Stimulated activated CD4-positive, alpha-beta T cell treated with anti-CD3 and anti-CD28 coated beads, Interleukin-2, amount 100 ng/mL, for 24 hours (primary cell): ENCODE measurements at places on chromosomes 1 and 21.

DNA sequence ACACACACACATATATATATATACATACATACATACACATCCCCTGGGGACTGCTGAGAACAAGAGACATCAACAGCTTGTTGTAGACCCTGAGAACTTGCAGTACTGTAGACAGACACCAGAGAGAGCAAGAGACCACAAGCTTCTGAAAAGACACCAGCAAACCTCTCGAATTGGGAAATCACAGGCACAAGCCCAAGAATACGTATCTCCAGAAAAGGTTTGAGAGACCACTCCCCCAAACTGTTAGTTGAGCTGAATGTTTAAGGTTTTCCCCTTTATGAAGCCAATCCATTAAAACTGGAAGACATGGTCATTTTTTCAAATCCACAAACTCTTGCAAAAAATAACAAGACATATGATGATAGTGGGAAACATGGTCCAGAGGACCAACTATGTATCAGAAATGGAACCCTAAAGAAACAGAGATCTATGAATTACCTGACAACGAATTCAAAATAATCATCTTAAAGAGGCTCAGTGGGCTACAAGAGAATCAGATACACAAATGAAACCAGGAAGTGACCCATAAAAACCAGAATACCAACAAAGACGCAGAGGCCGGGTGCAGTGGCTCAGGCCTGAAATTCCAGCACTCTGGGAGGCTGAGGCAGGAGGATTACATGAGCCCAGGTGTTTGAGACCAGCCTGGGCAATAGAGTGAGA, 45.1 kb downstream of the SLC2A1 start:
- DNase-seq, result peak; percentile 66

DNA sequence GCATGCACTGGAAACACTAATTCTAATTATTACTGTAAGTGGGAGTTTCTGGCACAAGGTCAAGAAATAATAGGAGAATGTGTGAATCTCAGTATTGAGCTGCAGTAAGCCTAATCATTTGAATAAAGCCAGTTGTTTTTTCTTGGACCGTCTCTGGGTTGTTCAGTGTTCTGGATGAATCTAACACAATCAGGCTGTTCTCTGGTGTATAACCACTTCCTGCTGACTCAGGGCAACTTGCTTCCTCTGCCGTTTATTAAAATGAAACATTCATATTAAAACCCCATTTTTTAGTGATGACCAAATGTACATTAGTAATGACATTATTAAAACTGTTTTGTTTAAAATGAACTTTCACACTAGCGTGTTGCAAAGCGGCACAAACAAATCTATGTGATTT, 273.1 kb upstream of the SNX7 start:
- no peak for DNase-seq

DNA sequence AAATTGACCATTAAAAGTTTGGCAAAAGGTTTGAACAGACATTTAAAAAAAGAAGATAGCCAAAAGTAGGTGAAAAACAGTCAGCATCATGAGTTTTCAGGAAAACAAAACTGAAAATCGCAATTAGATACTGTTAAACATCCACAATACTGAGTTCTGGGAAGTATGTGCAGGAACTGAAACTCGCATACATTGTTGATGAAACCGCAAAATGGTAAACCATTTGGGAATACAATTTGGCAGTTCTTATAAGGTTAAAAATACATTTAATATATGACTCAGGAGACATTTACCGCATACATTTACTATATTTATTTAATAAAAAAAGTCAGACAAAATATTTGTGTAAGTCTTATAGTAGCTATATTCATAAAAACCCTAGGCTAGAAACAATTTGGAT, 393.2 kb downstream of the COL11A1 start:
- DNase-seq, result no peak

DNA sequence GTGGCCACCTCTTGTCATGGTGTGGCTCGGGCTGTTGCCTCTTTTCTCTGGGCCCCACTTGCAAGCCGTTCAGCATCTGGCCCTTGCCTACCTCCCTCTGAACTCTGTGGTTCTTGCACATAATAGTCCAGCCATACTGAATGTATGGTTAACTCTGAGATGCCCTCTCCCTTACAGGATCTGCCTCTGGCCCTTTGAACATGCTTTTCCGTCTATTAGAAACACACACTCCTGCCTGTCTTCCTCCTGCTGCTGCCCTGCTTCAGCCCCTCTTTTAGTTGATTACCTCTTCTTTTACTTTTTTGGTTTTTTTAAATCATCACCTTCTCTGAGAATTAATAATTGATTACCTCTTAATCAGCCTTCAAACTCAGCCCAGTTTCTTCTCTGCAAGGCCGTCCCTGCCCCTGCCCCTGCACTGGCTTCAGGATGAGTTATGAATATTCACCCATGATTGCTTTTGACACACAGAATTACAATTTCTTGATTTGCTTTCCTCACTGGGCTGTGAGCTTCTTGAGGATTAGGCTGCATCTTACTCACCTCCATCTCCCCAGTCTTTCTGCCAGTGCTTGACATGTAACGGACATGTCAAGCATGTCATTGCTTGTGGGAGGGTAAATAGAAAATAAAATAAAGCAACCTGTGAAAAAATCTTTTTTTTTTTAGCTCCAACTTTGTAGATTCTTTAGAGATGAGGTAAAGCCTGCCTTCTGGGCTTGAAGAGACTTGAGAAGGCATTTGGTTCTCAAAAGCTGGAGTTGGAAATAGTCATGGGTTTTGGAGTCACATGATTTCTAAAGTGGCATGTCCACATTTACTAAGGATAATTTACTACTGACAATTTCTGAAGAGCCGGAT, 158.3 kb downstream of the PLXNA2 start:
- DNase-seq, result no peak

- peak; percentile 67 for DNase-seq
Measured at GRCh38 chr1:15918962-15919715, 56.8 kb downstream of the ZBTB17 start.

- no peak for DNase-seq
Measured at GRCh38 chr1:48785869-48786268, 9.2 kb upstream of the BEND5 start.

GRCh38 chr1:167110586-167110985, 16.7 kb downstream of the STYXL2 start:
- DNase-seq, result no peak

DNA sequence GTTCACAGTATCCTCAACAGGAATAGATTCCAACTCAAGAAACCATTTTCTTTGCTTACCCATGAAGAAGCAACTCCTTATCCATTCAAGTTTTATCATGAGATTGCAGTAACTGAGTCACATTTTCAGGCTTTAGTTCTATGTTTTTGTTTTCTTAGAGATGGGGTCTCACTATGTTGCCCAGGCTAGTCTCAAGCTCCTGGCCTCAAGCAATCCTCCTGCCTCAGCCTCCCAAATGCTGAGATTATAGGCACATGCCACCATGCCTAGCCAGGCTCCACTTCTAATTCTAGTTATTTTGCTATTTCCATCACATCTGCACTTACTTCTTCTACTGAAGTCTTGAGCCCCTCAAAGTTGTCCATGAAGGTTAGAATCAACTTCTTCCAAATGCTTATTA, 143.3 kb upstream of the HP1BP3 start:
- no peak for DNase-seq

- no peak for DNase-seq
Measured at GRCh38 chr21:37338671-37339551, 27.7 kb upstream of the DYRK1A start.
